Fibroblast of skin of left biceps (primary cell): ENCODE measurements at places on chromosomes 7 and 10.

GRCh38 chr7:52100-52499, 140.3 kb upstream of the FAM20C start:
- no peak for DNase-seq

GRCh38 chr10:3169271-3169670, 3.3 kb downstream of the PITRM1 start:
- DNase-seq, result no peak

DNA sequence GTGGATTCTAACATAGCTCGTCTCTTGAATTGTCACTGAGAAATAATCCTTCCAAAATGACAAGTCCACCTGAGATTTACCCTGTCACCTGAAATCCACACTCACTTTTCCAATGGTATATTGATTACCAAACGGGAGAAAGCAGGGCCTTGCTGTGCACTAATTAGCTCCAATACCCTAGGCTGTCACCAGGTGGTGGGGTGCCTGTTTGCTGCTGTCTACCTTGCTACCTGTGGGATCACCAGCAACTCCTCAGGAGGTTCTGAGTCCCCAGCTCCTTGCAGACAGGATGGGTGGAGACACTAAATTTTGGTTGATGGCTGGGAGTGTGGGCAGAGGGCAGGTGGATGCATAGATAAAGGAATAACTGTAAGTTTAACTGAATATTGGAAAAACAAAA, 237.2 kb upstream of the ZNF32 start:
- DNase-seq, result no peak

- no peak for DNase-seq
Measured at GRCh38 chr7:129283936-129284335, 59.1 kb downstream of the AHCYL2 start.

DNA sequence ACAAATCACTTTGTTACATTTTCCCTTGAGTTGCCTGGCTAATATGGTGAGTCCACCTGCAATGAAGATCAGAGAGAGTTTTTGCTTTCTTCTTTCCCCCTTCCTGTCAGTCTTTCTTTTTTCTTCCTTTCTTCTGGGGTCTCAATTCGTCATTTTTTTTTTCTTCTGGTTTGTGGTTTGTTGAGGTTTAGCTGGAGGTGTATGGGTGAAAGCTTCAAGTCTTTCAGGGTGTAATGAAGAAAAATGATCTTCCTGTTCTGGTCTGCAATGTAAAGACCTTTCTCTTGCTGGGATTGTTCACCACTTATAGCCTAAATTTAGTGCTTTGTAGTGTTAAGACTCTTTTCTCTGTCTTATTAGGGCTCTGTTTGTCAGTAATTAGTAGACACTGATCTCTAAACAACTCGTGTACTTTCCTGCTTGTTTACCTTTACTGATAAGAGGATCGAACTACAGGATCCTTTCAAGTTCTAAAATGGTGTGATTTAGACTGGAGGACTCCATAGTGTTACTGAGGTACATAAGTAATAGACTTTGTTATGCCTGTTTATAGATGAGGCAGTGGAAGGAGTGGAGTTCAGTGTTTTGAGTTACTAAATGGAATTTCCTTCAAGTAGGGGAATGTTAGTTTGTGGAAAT, 129.1 kb downstream of the SUGCT start:
- DNase-seq, result no peak

DNA sequence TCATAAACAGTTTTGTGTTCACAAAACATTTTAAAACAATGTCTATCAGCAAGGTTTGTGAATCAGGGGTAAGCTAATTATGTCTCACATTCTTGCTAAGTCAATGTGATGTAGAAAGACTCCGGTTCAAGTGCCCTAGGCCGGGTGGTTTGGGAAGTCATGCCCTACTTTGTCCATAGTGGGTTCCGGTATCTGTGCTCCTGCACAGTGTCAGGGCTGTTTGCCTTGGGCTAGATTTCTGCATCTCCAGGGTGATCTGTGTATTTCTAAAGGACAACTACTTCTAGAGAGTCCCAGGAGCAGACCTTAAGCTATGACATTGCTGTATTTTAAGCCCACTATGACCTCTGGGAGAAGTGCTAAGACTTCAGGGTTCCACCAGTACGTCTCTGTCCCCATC, 504.1 kb downstream of the PLXNA4 start:
- DNase-seq, result no peak

DNA sequence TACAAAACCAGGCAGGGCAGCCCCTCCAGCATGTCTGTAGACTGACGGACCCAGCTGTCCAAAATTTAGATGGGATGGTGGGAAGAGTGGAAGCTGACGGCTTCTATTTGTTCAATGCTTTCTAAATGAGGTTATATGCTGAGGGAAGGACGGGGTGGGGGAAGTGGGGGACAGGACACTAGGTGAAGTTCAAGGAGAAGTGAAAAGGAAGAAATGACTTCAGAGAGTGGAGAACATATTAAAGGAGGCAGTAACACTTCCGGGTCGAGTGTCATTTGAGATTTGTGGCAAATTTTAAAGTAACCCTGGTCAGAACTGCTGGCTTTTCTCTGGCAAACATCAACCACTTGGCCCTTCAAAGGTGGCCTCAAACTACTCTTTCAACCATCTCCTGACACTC, 9.4 kb downstream of the PIP4K2A start:
- no peak for DNase-seq

GRCh38 chr10:84537447-84537931, 209.1 kb downstream of the CCSER2 start:
- no peak for DNase-seq

GRCh38 chr7:90749774-90750173, 153.7 kb downstream of the CDK14 start:
- no peak for DNase-seq

DNA sequence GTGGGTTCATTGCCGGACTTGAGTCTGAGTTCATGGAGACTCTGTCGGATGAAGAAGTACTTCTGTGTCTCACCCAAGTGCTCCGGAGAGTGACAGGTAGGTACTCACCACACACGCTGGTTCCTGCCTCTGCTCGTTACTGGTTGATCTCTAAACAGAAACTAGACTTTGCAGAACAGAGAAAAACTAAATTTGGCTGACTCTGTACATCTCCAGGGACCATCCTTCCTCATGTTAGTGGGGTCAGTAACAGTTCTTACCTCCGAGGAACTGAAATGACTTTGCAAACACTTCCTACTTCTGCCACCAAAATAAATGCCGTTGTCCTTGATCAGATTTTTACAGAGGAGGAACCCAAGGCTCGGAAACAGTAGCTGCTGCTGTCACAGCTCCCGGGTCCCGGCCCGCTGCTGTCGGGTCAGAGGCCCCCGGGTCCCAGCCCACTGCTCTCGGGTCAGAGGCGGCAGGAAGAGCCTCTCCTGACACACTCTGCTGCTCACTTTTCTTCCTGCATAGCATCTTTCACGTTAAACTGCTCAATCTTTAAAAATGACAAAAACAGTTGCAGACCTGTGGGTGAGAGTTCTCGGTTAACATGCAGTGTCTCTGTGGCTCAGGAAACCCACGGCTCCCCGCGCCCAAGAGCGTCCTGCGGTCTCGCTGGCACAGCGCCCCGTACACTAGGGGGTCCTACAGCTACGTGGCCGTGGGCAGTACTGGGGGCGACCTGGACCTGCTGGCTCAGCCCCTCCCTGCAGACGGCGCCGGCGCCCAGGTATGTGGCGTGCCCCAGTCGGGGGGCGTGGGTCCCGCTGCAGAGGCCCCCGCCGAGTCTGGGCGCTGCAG, 4.8 kb upstream of the MTG1 start:
- no peak for DNase-seq

DNA sequence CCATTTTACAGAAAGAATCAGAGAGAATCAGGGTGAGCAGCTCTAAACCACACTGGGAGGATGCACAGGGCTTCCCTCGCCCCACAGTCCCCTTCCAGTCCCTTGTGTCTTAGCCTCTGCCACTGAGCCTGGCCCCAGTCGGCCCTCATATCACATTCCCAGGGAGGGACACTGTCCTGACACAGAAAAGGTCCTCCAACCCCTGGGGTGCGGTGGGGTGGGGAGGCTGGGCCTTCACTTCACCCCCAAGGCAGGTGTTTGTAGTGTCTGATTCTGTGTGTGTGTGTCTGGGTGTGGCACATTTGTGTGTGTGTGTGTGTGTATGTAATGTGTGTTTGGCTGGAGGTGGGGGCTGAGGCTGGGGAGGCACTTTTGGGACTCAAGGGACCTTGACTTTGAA, 1.8 kb upstream of the KCP start:
- no peak for DNase-seq

- DNase-seq, result no peak
Measured at GRCh38 chr7:22435720-22436119, 64.3 kb downstream of the STEAP1B start.

DNA sequence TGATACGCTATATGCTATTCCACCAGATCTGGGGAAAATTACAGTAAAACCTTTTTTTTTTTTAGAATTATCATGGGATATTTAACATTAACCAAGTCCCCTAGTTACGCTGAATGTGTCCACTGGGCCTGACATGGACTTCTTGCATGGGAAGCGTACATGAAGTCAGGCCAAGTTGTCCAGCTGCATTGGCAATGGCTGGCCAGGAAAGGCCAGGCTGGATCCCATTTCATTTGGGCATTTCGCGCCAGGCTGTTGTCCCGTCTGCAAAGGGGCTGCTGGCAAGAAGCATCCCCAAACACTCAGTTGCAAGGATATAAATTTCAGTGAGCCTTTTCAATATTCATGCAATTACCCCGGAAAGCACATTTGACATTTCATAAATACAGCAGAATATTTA, 933.3 kb downstream of the GRID1 start:
- no peak for DNase-seq

- DNase-seq, result no peak
Measured at GRCh38 chr10:67812007-67812406, 26.0 kb downstream of the DNAJC12 start.

GRCh38 chr7:68744036-68744435, 854.2 kb upstream of the AUTS2 start:
- DNase-seq, result no peak

- no peak for DNase-seq
Measured at GRCh38 chr7:123867225-123867624, 22.3 kb downstream of the HYAL4 start.

DNA sequence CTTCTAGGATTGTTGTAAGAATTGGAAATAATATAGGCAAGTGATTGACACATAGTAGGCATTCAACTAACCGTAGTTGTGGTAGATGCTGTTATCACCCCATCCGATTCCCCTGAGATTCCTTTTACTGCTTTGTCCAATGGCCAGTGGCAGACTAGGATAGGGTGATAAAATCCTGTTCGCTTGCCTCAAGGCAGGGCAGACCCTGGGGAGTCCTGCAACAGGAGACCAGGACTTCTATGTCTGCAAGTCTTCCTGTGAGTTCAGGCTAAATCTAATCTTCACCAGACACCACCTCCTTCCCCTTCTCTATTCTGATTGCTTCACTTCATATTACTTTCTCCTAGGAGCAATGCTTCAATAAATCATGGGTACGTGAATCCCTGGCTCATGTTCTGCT, 42.8 kb upstream of the CREB5 start:
- DNase-seq, result no peak

DNA sequence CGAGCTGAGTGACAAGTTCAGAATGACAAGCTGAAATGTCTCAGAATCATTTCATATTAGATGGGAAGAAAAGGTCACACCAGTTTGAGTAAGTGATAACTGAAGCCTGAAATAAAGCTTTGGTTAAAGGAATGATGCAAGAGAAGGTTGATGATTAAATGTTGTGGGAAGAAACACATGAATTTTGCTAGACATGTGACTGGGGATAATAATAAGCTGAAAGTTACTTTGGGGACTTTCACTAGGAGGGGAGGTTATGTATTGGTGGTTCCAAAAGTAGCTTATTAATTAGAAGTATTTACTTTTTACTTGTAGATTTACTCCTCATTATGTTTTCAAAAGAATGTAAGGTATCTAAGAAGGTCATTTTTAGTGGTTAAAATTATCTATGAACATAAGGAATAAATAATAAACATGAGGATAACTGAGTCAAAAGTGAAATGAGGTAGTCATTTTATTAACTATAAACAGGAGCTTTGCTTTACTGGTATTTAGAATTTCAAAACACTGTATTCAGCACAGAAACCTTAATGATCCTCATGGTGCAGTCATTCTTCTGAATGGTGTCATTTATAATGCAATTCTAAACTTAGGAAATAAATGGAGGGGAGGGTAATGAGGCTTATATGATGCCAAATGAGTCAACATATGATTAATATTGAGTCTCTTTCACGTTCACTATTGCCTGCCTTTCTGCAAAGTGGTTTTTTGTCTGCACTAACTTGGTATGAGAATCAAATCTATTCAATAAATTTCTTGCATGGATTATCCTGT, 63.7 kb downstream of the PRKG1 start:
- no peak for DNase-seq

DNA sequence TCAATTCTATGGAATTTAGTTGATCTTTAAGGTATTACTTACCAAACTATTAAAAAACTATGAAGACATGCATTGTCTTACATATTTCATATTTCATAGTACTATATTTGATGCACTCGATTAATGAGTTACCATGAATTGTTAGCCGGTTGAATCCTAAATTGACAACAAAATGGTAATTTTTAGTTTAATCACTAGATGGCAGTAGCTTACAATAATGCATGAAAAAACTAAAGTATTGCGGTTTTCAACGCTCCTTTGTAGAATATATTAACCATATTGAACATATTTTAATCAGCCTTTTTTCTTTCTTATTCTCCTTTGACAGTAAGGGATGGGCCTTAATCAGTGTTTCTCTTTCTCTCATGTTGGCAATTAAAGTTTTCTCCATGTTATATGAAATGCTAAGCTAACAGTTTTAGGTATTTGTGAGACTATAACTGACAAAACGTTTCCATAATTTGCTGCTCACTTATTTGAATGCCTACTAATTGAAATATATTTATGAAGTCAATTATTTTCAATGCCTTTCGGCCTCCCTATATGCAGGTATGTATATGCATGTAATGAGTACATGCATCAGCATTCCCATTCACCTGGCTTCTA, 48.5 kb upstream of the ARL4A start:
- no peak for DNase-seq

- DNase-seq, result no peak
Measured at GRCh38 chr7:114540291-114540690, 125.7 kb downstream of the FOXP2 start.

DNA sequence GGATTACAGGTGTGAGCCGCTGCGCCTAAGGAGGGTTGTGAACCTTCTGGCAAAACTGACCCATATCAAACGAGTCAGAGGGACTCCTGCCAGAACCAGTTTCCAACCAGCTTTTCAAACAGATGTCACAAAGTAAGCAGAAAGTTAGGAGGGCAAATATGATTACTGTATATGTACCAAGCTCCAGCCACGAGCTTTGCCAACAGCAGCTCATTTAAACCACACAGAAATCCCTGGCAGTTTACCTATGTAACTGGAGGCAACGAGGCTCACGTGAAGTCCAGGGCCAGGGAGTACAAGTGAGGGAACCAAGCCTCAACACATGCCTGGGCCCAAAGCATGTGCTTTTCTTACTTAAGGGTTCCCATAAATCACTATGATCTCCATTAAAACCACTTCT, 12.5 kb upstream of the DAGLB start:
- no peak for DNase-seq

GRCh38 chr7:92448205-92448747, 994 bp downstream of the GATAD1 start:
- no peak for DNase-seq

DNA sequence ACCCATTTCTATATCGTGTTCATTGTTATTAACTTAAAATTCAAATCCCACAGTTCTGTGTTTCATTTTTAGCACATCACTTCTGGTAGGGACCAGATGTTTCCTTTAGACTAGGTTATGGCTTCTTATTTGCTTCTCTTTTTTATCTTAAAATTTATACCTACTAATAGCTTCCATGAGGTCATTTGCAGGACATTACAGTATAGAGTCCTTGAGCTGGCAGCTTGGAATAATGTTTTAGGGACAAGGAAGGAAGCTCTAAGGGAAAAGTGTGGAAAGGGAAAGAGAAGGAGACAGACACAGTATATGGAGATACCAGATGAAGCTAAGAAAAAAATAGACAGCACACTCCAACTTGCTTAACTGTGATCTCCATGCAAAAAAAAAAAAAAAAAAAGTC, 48.8 kb upstream of the CD36 start:
- DNase-seq, result no peak
